Neural cell (in vitro differentiated cells): ENCODE measurements at places on chromosomes 4 and X. TPM values are rescaled to one million over a fixed set of nuclear protein-coding genes. Genes with fewer than 3 reads are reported as not detected.

Gene NPFFR2
- polyA plus RNA-seq, result not detected in 2 replicates

Gene RAB9B
- polyA plus RNA-seq, result 50.6 TPM in 2 replicates

Gene SULT1B1
- not detected in 2 replicates for polyA plus RNA-seq

Gene PASD1
- not detected in 2 replicates for polyA plus RNA-seq

Gene PWWP3B
- 7.5 TPM in 2 replicates for polyA plus RNA-seq
